NCI-H524 (cell line): ENCODE measurements at places on chromosomes 1 and 21.

DNA sequence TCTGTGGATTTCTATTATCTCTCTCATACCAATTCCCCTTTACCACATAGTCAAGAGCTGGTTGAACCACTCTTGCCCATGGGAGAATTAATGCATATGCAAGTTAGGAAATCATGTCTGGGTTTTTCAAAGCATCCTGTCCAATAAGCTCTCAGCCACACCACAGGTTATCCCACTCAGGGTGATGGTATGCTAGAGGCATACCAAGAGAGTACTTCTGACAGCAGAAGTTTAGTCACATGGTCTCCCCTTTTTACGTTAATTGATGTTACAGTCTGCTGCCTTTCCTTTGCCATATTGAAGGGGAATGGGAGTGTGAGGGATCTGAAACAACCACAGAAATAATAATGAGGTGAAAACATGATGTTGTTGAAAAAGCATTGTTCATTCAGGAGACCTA lies 135.8 kb upstream of the PBX1 start:
- no peak for DNase-seq

GRCh38 chr21:27424601-27425000 lies 457.7 kb upstream of the ADAMTS5 start:
- no peak for DNase-seq

GRCh38 chr21:38178653-38179470 lies 77.9 kb upstream of the KCNJ15 start:
- no peak for DNase-seq

DNA sequence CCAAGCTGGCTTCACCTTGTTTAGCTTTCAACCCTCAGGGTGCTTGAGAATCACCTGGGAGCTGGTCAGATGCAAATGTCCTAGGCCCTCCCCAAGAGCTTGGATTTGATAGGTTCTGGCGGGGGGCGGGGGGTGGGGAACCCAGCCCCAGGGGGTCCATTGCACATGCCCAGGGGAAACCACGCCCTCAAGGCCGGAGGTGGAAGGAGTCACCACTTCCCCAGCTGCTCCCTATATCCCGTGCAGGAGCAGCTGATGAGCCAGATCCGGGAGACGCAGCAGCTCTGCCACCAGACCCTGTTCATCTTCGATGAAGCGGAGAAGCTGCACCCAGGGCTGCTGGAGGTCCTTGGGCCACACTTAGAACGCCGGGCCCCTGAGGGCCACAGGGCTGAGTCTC lies 5.8 kb downstream of the TOR3A start:
- DNase-seq: no peak

DNA sequence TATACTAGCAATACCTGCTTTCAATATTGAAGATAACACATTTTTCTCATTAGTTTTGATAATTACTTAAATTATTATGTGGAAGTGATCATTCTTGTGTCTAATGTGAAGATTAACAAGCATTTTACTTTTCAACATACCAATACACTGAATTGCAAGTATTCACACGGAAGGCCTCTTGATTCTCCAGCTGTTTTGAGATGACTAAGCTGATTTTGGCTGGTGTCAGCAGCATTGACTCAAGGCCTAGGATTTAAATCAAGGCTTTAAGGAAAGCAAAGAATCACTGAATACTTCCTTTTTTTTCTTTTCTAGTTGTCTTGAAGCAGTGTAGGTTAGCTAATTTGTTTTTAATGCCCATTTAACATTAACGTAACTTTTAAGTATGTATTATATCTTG lies 373.7 kb downstream of the SRGAP2C start:
- no peak for DNase-seq
